ENCODE measurements at places on chromosomes 2 and 18. TPM values are rescaled to one million over a fixed set of nuclear protein-coding genes. Genes with fewer than 3 reads are reported as not detected.
A peak's percentile ranks its signal among the peaks of the same experiment; 100 is the strongest.

The REL gene
- total RNA-seq = 17.8 TPM

The ALK gene
- total RNA-seq = 1.7 TPM

The TSPYL6 gene
- not detected for total RNA-seq

The ST6GAL2 gene
- 2.9 TPM for total RNA-seq

The UGT1A4 gene
- not detected for total RNA-seq

The TTN gene
- 249 TPM for total RNA-seq

The NTSR2 gene
- total RNA-seq = not detected

The HOXD3 gene
- not detected for total RNA-seq

The CXCR1 gene
- total RNA-seq = 11.6 TPM

The TTC21B gene
- 150 TPM for total RNA-seq

The ACVR1C gene
- 0.54 TPM for total RNA-seq

DNA sequence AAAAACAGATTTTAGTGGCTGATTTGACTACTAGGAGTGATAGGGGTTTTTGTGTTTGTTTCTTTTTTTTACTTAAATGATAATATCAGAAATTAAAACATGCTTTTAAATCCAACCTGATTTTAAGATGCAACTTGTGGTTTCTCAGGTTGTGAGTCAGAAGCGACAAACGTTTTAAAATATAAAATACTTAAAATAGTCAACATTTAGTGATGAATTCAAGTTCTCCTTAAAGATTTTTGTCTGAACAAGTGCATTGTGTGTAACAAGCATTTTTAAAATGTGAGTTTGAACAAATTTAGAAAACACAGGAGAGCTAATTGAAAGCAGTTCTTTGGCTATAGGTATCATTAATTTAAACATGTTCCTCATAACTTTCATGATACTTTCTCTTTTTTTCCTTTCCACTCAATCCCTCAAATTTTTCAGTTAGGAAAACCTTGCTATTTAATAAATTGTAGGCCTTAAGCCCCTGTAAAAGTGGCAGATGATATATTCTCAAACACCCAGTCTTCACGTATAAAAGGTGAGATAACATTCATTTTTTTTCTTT, 3.6 kb downstream of the TBR1 start:
- no peak for DNase-seq

DNA sequence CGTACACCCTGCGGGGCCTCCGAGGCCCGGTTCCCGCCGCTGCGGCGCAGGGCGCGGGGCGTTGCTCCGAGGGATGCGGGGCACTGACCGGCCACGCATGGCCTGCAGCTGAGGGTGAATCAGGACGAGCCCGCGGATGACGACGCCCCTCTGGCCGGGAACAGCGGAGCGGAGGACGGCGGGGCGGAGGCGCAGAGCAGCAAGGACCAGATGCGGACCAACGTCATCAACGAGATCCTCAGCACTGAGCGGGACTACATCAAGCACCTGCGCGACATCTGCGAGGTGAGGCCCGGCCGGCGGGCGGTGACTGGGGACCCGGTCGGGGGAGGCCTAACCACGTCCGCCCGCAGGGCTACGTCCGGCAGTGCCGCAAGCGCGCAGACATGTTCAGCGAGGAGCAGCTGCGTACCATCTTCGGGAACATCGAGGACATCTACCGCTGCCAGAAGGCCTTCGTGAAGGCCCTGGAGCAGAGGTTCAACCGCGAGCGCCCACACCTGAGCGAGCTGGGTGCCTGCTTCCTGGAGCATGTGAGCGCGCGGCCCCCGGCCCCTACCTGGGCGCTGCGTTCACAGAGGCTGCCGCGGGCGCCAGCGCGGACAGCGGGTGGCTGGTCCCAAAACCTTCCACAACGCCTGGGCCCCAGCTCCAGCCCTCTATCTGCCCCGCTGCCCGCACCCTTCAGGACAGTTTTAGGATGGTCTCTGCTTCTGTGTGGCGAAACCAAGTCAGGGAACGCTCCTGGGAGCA, 53.2 kb downstream of the FAM168B start:
- no peak for DNase-seq

DNA sequence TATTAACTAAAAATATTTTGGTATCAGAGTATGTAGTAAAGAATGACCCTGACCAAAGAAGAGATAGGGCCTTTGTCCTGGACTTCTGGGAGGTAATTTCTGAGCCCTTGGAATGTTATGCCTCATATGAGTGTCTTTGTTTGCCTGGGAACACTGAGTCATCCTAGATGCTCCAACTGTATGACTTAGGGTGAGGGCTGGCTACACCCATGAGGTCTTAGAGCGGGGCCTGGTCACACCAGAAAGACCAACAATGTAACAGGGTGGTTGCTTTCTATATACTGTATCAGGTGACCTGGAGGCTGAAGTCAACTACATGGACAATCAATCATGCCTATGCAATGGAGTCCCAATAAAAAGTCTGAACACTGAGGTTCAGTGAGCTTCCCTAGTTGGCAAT, 253.1 kb downstream of the MBD2 start:
- no peak for DNase-seq

- DNase-seq = no peak
Measured at GRCh38 chr2:84991404-84992160, 20.6 kb downstream of the KCMF1 start.

DNA sequence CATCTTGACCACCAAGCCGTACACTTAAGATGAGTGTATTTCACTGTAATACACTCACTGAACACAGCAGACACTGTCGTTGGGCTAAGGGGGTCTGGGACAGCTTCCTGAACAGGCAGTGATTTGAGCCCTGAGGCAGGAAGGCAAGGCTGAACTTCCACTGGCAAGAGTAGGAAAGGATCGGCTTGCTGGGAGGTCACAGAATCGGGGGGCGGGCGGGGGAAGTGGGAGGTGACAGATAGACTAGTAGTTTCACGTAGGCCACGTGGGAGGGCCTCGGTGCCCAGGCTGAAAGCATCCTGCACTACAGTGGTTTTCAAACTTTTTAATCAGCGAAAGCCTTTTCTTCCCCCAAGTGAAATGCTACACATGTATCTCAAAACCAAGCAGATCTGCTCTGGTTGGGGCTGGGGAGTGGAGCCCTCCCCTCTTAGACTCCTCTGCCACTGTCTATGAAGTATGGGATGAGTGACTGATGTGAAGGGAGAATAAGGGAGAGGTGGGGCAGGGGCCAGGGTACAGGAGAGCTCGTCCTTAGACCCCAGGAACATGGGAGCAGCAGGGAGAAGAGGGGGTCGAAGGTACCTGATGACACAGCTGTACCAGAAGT, 8.6 kb downstream of the PARD6G start:
- no peak for DNase-seq

- no peak for DNase-seq
Measured at GRCh38 chr2:178202927-178203326, 8.6 kb downstream of the OSBPL6 start.

DNA sequence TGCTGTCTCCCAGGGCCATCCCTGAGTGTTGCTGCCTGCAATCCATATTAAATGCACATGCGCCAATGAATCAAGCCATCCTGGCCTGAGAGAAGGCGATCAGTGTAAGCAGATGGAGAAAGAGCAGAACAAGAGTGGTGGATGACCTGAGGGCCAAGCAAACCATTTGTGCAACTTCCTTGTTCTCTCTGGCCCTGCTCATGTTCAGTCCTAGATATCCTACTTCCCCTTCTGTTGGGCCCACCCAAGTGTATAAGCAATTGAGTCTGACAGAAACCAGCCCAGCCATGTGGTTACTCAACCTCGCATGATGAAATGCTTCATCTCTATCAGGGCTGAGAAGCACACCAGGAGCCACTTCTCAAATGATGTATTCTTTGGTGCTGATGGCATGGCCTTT, 383.1 kb upstream of the ID2 start:
- peak; percentile 83 for DNase-seq

GRCh38 chr2:234621120-234621519, 124.2 kb upstream of the ARL4C start:
- no peak for DNase-seq

DNA sequence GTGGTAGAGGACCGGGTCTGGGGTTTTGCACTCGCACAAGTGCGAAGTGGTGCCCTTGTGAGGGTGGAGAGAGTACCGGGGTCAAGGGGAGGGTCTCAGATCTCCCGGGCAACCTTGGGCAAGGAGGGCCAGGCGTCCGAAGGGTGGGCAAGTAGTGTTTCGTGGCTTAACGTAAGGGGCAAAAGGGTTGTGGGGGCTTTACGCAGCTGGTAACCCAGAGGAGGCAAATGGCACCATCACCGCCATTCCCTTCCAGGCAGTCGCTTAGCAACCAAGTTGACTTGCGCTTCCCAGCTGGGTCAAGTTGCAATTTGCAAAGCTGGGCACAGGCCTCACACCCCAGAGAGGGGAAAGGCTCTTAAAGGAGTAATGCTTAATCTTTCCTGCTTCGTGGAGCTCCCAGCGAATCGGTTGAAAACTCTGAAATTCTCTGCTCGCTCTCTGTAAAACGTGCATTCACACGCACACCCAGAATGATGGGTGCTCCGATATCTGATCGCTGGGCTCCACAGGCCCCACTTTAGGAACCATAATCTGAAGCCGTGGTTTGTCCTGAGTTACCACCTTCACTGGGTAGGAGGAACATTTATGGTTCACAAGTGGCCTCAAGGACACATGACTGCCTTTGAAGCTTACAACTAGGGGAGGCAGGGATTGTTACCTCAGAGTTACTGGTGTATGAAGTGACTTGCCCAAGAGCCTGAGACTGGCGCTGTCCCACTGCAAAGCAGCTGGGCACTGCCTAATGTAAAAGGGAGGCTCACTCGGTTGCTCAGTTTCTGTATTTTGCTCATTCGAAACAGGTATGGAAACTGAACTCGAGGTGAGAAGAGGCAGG, 127.9 kb downstream of the UXS1 start:
- DNase-seq = no peak

DNA sequence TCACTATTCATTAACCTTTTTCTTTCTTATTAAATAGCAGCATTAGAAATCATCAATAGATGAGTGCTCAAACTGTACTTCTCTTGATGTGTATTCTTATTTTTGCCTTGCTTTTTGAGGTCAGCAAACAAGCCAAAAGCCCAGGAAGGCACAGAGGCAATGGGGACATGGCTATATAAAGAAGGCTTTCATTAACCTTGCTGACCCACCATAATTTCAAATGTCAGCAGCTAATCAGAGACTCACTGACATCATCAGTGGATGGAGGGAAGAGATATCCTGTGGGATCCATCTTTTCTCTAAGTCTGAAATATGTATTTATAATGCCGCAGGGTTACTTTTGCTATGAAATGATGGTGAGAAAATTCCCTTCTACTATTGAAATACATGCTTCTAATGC, 1162.8 kb upstream of the ACVR2A start:
- no peak for DNase-seq

- DNase-seq = no peak
Measured at GRCh38 chr18:59733421-59733820, 36.2 kb upstream of the CCBE1 start.

- no peak for DNase-seq
Measured at GRCh38 chr2:46438794-46439193, 40.6 kb upstream of the TMEM247 start.

DNA sequence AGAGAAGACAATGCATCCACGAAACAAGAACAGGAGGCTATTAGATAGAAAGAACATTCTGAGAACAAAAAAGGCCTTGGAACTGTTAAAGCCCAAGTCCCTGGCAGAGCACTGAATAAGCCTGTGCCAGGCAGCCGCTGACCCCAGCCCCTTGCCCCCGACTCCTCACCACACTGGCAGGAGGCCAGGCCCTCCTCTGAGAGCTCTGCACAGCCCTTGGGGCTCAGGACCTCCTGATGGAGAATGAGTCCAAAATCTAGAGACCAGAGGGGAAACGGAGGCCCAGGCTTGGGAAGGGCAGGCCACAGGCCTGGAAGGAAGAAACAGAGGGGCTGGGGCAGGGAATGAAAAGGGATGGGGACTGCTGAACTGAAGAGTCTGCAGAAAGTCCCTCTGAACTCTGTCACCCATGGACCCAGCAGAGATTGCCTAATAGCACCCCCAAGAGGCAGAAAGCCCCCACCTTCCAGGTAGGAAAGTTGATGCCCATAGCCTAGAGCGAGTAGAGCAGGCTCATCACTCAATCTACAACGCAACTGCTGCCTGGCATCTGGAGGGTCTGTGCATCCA, 18.3 kb upstream of the TNS1 start:
- no peak for DNase-seq

- no peak for DNase-seq
Measured at GRCh38 chr2:99911736-99912135, 230.7 kb downstream of the AFF3 start.

DNA sequence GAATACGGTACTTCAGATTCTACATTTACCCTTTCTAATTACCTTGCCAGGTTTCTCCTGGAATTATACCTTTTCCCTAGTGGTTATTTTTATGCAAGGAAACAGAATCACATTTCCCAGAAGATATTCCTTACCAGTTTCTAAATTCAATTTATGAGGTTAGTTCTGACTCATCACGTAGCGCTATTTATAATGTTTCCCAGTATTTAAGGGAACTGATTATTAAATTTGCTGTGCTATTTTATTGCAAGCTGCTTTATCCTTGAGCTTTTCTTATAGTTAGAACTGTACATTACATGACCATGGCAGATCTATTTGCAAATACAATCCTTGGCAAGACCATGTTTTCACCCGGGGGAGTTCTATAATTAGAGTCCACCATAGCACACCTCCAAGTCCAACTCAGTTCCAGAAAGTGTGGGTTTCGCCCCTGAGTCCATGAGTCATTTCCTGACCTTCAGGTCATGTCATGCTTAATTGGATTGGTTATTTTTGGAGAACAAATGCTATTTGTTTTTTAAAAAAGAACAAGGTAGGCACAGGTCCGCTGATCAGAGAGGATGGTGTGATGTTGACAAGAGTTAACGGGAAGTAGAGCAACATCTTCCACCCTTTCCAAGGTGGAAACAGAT, 126.6 kb downstream of the ZNF532 start:
- no peak for DNase-seq

DNA sequence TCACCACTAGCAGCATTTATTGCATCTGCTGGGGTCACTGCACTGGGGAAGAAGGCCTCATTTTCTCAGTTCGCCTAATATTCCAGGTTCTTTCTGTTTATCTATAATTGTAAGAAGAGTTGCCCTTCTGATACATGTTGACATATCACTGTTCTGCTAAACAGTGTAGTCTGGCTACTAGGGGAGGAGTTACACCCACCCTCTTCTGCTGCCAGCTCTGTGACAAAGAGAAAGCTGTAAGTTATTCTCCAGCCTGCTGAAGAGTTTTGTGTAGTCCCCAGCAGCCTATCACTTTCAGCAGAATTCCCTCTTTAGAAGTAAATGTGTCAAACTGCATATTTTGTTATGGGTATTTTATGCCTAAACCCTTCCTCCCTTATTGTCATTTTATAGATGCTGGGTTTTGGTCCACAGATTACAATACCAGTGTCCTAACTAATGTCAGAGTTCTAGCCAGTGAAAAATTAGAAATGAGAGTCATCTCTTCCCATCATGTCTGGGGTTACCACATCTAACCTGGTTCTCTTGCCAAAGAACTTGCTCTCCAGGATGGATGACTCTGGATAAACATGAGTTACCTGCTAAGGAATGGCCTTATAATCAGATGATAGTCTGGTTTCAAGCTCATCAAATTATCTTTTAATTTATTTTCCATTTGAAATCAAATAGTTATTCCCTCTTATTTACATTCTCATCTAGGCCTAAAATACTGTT, 5.6 kb upstream of the MBOAT2 start:
- no peak for DNase-seq

DNA sequence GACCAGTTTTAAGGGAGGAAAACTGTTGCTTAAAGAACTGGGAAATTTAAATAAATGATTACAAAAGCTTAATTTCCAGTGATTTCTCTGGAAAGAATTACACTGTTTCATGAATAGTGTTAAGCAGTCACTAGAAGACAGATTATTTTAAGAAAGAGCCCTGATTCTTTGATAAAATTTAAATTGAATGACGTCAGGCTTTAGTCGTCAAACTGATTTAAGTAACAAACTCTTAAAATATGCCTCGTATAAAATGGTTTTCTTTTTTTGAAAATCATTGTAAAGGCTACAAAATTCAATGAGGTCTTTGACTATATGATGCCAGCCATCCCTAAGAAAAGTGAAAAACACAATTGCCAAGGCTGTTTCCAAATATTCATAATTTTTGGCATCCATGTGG, 465.0 kb downstream of the NR4A2 start:
- DNase-seq = no peak

Data from upper lobe of left lung (tissue), 6 donors.